Activated CD8-positive, alpha-beta T cell treated with anti-CD3 and anti-CD28 coated beads, Interleukin-2, amount 10 ng/mL, durations not matched to agents 7 days and 5 days (primary cell): ENCODE measurements at places on chromosomes 6 and 20. TPM values are rescaled to one million over a fixed set of nuclear protein-coding genes. Genes with fewer than 3 reads are reported as not detected.

KHDRBS2 gene
- not detected for total RNA-seq

ITPR3 gene
- total RNA-seq: 59.3 TPM

MAP7 gene
- total RNA-seq: 0.45 TPM

APOM gene
- total RNA-seq: 5.1 TPM

- no peak overlapping the region for H3K4me3 ChIP-seq
- H3K27me3 ChIP-seq: peaks cover 31% of the 10 kb centered on the region
- no peak overlapping the region for H3K27ac ChIP-seq
- H3K36me3 ChIP-seq: no peaks in the 10 kb centered on the region
These were observed 8.9 kb downstream of the REM1 start for GRCh38 chr20:31484001-31484400.

- no peak overlapping the region for H3K27ac ChIP-seq
- H3K27me3 ChIP-seq: peaks cover 23% of the 10 kb centered on the region
- no peak for DNase-seq
- H3K4me1 ChIP-seq: no peaks in the 10 kb centered on the region
- H3K36me3 ChIP-seq: no peaks in the 10 kb centered on the region
These were observed 23.3 kb upstream of the UST start for GRCh38 chr6:148723484-148723883.
